Stimulated activated CD4-positive, alpha-beta T cell treated with anti-CD3 and anti-CD28 coated beads, TNF-alpha, amount 100 ng/mL, for 4 hours (primary cell): ENCODE measurements at places on chromosomes 1 and 21.

- DNase-seq, result no peak
Observed at GRCh38 chr21:15616864-15617574, 112.8 kb upstream of the USP25 start.

DNA sequence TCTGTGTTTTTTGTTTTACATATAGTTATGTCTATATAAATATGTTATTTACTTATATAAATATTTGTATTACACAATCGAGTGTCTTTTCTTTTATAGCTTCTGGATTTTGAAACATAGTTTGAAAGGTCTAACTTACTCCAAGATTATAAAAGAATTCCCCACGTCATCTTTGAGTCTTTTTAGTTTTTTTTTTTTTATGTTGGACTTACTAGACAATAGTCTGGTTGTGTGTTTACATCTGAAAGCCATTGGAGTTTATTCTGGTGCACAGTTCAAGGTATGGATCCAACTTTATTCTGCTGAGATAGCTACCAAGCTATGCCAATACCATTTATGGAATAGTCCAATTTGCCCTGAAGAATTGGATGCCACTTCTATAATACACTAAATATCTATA lies 26.1 kb upstream of the RCAN3 start:
- no peak for DNase-seq

DNA sequence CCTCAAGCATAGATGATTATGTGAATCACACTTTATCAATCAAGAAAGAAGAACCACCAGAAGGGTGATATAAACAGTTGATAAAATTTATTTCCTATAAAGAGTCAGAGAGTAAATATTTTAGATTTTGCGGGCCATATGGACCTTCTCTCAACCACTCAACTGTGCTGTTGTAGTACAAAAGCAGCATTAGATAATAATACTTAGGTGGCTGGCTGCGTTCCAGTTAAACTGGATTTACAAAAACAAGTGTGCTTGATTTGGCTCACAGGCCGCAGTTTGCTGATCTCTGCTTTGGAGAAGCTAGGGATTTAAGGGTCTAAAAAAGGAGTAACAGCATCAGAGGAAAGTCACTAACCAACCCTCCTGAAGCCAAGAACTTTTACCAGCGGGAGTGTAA lies 1406.0 kb downstream of the KCNT2 start:
- DNase-seq, result no peak

- DNase-seq, result no peak
Observed at GRCh38 chr1:164369698-164370365, 189.2 kb upstream of the PBX1 start.

- no peak for DNase-seq
Observed at GRCh38 chr1:17588048-17588871, 48.8 kb downstream of the ARHGEF10L start.
